ENCODE measurements at places on chromosomes 4 and X.

DNA sequence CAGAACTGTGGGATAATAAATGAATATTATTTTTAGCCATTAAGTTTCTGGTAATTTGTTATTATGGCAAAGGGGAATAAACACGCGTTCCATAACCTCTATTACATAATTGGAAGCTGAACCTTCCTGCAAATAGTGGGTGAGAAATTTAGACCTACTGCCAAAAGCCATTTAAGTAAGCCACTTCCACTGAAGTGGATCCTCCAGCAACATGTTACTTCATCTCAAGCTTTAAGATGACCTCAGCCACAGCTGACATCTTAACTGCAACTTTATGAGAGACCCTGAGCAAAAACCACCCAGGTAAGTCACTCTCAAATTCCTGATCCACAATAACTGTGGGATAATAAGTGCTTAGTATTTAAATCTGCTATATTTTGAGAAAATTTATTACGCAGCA lies 1048.6 kb downstream of the FAM133A start:
- H3K4me1 ChIP-seq: no peaks in the 10 kb centered on the region
- DNase-seq: no peak
- H3K27ac ChIP-seq: no peak overlapping the region
- no peak overlapping the region for H3K4me3 ChIP-seq
- no peaks in the 10 kb centered on the region for H3K27me3 ChIP-seq

- no peaks in the 10 kb centered on the region for H3K36me3 ChIP-seq
- no peak overlapping the region for H3K4me3 ChIP-seq
- H3K27ac ChIP-seq: no peak overlapping the region
- DNase-seq: no peak
- no peaks in the 10 kb centered on the region for H3K4me1 ChIP-seq
These were observed 70.0 kb downstream of the EVC start for GRCh38 chr4:5780831-5781480.

DNA sequence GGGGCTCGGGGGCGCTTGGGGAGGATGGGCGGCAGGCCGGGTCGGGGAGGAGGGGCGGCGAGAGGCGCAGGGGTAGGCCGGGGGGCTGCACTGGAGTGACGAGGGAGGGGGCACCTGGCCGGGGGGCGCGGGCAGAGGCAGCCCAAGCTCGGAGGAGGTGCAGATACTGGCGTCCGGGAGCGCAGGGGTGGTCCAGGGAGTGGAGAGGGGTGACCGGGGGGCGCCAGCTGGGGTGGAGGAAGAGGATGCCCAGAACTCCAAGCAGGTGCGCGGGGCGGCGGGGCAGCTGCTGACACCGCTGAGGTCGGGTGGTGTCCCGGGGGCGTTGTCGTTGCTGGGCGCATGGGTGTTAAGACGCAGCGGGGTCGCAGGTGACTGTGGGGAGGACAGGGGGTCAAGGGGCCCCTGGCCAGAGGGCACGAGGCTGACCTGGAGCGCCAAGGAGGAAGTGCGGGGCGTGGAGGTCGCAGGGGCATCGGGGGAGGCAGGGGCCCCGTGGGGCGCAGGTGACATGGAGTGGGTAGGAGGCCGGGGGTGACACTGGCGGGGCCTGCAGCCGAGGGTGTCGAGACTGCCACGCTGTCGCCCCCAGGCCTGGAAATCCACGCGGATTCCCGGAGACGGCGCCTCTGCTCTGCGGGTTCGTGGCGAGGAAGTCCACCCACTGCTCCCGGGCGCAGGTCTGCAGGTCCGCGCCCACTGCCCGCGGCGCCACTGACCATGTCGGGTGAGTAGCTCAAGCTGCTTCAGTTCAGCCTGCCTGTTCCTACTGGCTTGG lies 928 bp downstream of the GYG2 start:
- H3K4me1 ChIP-seq: no peaks in the 10 kb centered on the region
- H3K27me3 ChIP-seq: peaks cover 13% of the 10 kb centered on the region
- no peak overlapping the region for H3K4me3 ChIP-seq
- H3K36me3 ChIP-seq: no peaks in the 10 kb centered on the region

DNA sequence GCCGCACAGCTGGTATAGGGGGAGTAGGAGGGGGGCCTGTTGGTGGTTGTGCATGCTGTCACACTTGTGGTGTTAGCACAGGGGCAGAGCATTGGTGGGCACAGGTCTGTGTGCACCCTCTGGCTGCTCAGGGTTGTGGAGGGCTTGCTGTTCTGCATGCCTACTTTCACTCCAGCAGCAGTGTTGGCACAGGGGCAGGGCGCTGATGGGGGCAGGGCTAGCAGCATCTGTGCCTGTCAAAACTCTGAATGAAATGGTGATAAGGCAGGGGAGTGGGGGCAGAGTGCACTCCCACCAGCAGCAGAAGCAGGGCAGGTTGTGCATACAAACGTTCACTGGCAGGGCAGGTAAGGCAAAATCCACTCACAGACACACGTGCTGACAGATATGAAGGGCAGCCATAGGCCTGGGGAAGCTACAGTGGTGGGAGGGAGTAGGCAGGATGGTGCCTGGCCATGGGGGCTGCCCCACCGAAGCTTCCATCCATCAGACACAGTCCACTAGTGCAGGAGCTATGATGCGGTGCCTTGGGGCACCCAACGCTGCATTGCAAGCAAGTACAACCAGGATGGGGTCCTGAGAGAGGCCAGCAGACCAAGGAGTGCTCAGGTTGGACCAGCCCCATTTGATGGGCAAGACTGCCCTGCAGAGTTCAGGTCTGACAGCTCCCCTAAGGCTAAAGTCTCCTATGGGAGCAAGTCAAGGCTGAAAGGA lies 160.7 kb upstream of the SPANXC start:
- H3K36me3 ChIP-seq: no peaks in the 10 kb centered on the region
- no peaks in the 10 kb centered on the region for H3K4me1 ChIP-seq
- no peak overlapping the region for H3K4me3 ChIP-seq
- no peak for DNase-seq
- no peaks in the 10 kb centered on the region for H3K27me3 ChIP-seq
- H3K27ac ChIP-seq: no peak overlapping the region

GRCh38 chr4:77188498-77189220 lies 31.7 kb downstream of the CCNG2 start:
- no peaks in the 10 kb centered on the region for H3K27me3 ChIP-seq
- H3K4me3 ChIP-seq: no peak overlapping the region
- no peak overlapping the region for H3K27ac ChIP-seq

DNA sequence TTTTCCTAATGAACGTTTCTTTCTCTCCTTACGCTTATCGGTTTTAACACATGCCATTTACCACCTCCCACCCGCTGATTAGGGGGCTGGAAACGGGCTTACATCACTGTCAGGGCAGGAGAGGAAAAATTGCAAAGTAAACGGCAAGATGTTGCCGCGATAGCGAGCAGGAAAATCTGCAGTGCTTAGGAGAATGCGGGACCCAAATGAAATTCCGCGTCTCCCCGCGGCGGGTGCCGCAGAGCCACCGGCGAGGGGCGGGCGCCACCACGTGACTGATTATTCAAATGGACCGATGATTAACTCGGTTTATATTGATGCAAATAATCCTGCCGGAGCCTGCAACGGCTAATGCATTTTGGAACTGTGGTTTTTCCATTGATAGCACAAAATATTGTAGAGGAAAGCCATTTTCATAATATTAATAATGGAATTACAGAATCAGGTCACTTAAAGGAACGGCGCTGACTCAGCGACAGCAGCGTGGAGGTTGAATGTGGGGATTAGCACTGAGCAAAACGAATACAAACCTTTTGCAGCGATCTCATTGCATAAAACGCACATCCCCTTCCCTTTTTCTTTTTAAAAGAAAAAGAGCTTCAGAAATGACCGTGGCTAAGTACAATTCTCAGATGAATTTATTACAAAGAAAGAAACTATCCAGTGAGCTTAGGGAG lies 224.2 kb downstream of the STIM2 start:
- no peak for DNase-seq
- peaks cover 5% of the 10 kb centered on the region for H3K4me1 ChIP-seq
- peak overlapping the region; percentile 26 for H3K4me3 ChIP-seq
- H3K27ac ChIP-seq: no peak overlapping the region

GRCh38 chr4:3179126-3179706 lies 69.7 kb upstream of the MSANTD1 start:
- no peaks in the 10 kb centered on the region for H3K27me3 ChIP-seq
- peaks cover 77% of the 10 kb centered on the region for H3K36me3 ChIP-seq
- no peak overlapping the region for H3K27ac ChIP-seq

DNA sequence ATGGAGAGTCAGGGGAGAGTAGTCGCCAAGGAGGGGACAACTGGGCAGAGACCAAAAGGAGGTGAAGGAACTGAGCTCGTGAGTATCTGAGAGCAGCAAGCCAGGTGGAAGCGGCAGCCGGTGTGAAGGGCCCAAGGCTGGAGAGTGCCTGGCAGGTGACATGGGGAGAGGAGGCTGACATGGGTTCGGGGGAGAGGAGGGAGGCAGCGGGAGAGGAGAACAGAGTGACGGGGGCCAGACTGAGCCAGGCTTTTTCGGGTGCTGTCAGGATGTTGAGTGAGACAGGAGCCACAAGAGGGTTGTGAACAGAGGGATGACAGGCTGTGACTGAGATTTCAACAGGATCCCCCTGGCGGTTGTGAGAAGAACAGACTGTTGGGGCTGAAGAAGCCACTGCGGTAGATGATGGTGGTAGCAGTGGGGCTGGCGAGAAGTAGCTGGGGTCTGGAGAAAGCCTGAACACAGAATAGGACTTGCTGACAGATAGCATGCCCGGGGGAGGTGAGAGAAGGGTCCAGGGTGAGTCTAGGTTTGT lies 5.7 kb downstream of the ELK1 start:
- no peak overlapping the region for H3K27ac ChIP-seq
- no peak for DNase-seq
- no peaks in the 10 kb centered on the region for H3K27me3 ChIP-seq
- peaks cover 25% of the 10 kb centered on the region for H3K4me1 ChIP-seq
- H3K4me3 ChIP-seq: no peak overlapping the region
- peaks cover 24% of the 10 kb centered on the region for H3K36me3 ChIP-seq

DNA sequence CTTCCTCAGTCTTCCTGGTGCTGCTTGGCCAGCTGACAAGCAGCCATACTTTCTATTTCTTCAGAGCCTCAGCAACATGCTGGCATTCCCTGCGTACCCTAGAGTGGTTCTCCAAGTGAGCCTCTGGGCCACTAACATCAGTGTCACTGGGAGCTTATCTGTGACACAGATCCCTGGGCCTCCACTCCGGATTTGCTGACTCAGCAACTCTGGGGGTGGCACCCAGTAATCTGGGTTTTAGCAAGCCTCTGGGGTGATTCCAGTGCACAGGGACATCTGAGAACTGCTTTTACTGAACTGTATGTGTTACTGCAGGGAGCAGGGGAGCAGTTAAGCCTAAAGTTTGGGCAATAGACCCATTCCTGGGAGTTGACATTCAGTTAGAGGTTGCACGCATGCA lies 28.2 kb upstream of the HMGB3 start:
- H3K4me3 ChIP-seq: no peak overlapping the region
- H3K36me3 ChIP-seq: no peaks in the 10 kb centered on the region
- no peak overlapping the region for H3K27ac ChIP-seq
- H3K27me3 ChIP-seq: no peaks in the 10 kb centered on the region
- no peaks in the 10 kb centered on the region for H3K4me1 ChIP-seq
- no peak for DNase-seq

DNA sequence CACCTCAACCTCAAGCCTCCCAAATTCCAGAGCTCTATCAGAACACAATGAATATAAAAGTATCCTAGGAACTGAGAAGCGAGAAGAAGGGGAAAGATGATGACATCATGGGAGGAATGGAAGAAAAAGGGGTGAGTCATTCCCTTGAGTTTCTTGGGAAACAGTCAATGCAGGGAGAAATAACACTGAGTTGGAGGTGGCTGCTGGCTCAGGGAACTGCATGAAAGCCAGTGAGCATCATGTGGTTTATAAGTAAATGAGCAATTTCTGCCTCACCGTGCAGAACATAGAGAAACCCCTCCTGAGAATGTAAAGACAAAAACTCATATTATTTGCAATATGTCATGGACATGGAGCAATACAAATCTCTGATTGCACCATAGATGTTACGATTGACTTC lies 73.3 kb downstream of the SHOX start:
- H3K27me3 ChIP-seq: no peaks in the 10 kb centered on the region
- H3K4me1 ChIP-seq: no peaks in the 10 kb centered on the region
- no peak overlapping the region for H3K4me3 ChIP-seq
- H3K36me3 ChIP-seq: no peaks in the 10 kb centered on the region

- no peaks in the 10 kb centered on the region for H3K36me3 ChIP-seq
- no peak overlapping the region for H3K27ac ChIP-seq
- H3K4me1 ChIP-seq: no peaks in the 10 kb centered on the region
These were observed 40.2 kb upstream of the ZNF81 start for GRCh38 chrX:47796433-47796906.

- no peaks in the 10 kb centered on the region for H3K36me3 ChIP-seq
- no peak overlapping the region for H3K27ac ChIP-seq
- H3K4me3 ChIP-seq: no peak overlapping the region
- no peak for DNase-seq
- H3K4me1 ChIP-seq: no peaks in the 10 kb centered on the region
These were observed 57.5 kb downstream of the TEC start for GRCh38 chr4:48212165-48212564.

GRCh38 chrX:134373736-134374135 lies 86.2 kb upstream of the HPRT1 start:
- peaks cover 10% of the 10 kb centered on the region for H3K4me1 ChIP-seq
- peak overlapping the region; percentile 91 for H3K27ac ChIP-seq
- no peaks in the 10 kb centered on the region for H3K36me3 ChIP-seq
- DNase-seq: no peak
- peak overlapping the region; percentile 95 for H3K4me3 ChIP-seq

GRCh38 chr4:150960079-150960478 lies 55.0 kb downstream of the LRBA start:
- peaks cover 7% of the 10 kb centered on the region for H3K36me3 ChIP-seq
- no peaks in the 10 kb centered on the region for H3K27me3 ChIP-seq
- H3K27ac ChIP-seq: no peak overlapping the region
- no peak overlapping the region for H3K4me3 ChIP-seq
- no peak for DNase-seq

DNA sequence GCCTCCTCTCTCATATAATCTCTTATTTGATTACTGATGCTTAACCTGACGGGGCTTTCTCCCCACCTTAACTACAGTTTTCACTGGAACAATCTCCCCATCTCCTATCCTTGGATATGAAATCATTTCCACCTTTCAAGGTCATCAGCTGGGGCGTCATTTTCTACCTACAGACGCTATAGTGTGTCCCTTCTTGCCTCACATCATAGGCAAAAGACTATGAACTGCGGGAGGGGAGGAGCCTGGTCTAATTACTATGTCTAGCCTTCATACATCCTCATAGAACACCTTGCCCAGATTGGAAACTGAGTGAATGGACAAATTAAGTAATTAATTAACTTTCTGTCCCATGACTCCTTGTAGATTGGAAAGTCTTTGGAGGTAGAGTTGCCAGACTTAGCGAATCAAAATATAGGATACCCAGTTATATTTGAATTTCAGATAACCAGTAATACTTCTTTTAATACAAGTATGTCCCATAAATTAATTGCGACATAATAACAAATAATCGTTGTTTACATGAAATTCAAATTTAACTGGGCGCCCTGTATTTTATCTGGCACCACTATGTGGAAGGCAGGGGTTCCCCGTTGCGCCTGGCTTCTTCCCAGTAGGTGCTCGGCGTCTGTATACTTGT lies 752 bp upstream of the ATP6AP2 start:
- H3K27me3 ChIP-seq: no peaks in the 10 kb centered on the region
- peaks cover 14% of the 10 kb centered on the region for H3K4me1 ChIP-seq
- DNase-seq: no peak
- peak overlapping the region; percentile 88 for H3K27ac ChIP-seq
- H3K36me3 ChIP-seq: no peaks in the 10 kb centered on the region

GRCh38 chrX:52346174-52347165 lies 22.4 kb upstream of the XAGE2 start:
- no peak overlapping the region for H3K4me3 ChIP-seq
- no peak for DNase-seq
- H3K36me3 ChIP-seq: no peaks in the 10 kb centered on the region
- H3K27ac ChIP-seq: no peak overlapping the region
- no peaks in the 10 kb centered on the region for H3K4me1 ChIP-seq
- H3K27me3 ChIP-seq: no peaks in the 10 kb centered on the region

GRCh38 chr4:143280861-143281260 lies 55.8 kb upstream of the GAB1 start:
- H3K27ac ChIP-seq: no peak overlapping the region
- no peak for DNase-seq
- no peaks in the 10 kb centered on the region for H3K36me3 ChIP-seq
- no peaks in the 10 kb centered on the region for H3K4me1 ChIP-seq
- no peaks in the 10 kb centered on the region for H3K27me3 ChIP-seq
